ENCODE measurements at places on chromosomes 11 and 22.

DNA sequence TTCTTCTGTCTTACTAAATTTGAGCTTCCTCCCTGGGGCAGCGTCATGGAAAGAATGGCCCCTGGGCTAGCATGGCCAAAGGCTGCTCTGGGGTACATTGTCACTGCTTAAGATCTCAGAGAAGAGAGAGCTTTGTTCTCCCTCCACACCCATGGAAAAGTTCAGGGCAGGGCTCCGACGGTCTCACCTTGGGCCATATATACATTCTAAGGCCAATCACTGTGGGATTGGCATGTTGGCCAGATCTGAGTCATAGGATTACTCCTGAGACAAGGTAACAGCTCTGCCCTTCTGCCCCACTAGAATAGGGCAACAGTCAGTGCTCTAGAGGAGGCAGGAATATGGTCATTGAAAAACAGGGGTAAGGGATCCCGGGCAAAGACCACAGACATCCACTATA lies 56.2 kb downstream of the BUD13 start:
- DNase-seq: no peak

DNA sequence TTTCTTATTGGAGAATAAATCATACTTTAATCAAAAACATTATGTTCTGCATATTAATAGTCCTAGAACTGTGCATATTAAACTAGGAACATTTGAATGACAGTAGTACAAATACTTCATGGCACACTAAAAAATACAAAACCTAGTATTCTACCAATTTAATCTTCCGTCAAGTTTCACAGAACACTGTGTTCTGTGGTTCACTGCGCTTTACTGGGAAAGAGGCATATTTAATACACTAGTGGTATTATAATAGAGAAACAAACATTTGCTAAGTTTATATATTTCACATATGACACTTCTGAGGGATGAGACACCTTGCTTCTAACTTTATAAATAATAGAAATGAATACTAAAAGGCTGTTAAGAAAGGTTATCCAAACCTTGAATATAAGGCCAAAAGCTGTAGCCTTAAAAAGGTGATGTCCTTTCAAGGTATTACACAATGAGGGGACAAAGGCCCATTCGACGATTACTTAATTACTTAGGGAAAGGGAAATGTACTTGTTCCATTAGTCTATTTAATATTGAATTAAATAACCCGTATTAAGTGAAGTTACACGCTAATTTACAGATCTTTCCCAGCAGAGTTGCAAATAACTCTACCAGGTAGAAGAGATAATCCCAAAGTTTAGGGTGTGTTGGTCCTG lies 48.0 kb downstream of the NARS2 start:
- DNase-seq: no peak

DNA sequence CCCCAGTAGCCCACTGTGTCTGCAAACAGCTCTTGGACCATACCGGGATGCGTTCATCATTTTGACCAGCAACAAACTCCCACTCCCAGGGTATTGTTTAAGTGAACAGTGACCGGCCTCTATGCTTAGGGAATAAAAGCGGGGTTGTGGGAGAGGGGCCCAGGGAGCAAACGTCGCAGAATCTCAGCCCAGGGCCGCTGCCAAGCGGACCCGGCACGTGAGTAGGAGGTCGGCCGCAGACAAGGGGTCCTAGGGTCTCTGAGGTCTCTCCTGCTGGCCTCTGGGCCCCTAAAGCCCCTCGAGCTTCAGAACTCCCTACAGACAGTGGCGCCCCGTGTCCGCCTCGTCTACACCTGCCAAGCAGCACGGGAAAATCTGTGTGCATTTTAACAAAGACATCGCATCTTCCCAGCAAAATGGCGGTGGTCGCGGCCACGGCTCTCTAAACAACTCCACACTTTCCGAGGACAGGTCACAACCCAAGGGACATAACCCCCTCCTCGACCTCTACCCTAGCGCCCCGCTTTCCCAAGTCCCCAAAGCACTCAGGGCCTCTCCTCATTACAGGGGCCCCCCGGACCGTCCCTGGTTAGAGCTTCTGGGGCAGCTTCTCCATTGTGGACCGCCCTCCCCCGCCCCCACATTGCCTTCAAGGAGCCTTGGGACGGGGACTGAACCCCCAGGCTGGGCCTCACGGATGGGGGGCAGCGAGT lies 3.9 kb upstream of the GCAT start:
- DNase-seq: no peak

DNA sequence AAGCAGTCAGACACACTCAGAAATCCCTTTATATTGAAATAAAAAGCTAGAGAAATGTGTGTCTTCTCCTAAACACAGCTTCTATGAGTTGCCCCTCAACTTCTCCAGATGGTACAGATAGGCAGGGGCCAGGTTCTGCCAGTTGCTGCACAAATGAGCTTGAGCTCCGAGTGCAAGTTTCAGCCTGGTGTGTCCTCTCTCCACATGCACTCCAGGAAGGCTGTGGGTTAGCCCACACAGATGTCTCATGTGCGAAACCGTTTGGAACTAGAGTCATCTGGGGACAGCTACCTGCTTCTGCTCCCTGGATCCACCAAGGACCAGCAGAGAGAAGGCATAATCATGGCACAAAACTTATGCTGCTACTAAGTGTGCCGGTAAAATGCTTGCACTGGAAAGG lies 812.6 kb downstream of the OPCML start:
- no peak for DNase-seq

DNA sequence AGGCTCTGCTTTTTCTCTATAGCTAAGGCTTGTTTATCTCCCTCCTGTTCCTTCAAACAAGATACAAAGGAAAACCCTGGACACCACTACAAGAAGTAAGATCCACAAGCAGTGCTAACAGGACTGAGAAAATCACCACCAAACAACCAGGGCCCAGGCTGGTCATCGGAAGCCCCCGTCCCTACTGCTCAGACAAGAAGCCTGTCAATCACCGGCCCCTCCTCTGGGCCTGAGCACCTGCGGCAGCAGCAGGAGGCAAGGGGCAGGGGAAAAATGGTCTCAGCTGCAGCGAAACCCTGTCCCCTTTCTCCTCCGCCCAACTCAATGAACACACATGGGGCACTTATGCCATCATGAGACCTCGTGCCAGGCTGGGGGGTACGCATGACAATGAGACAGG lies 155.2 kb downstream of the CEP164 start:
- no peak for DNase-seq

GRCh38 chr11:2121227-2122130 lies 17.7 kb downstream of the IGF2 start:
- no peak for DNase-seq

GRCh38 chr11:34997952-34998528 lies 81.6 kb downstream of the PDHX start:
- DNase-seq: no peak

GRCh38 chr11:14643697-14644225 lies at the start of gene PDE3B:
Gene PDE3B, plus strand, starts transcription at chr11:14643804. Its CDS starts 272 bp downstream, at chr11:14644076.
- peak; percentile 76 for DNase-seq

- DNase-seq: no peak
These were observed 16.7 kb downstream of the OR4C3 start for GRCh38 chr11:48341466-48341865.

DNA sequence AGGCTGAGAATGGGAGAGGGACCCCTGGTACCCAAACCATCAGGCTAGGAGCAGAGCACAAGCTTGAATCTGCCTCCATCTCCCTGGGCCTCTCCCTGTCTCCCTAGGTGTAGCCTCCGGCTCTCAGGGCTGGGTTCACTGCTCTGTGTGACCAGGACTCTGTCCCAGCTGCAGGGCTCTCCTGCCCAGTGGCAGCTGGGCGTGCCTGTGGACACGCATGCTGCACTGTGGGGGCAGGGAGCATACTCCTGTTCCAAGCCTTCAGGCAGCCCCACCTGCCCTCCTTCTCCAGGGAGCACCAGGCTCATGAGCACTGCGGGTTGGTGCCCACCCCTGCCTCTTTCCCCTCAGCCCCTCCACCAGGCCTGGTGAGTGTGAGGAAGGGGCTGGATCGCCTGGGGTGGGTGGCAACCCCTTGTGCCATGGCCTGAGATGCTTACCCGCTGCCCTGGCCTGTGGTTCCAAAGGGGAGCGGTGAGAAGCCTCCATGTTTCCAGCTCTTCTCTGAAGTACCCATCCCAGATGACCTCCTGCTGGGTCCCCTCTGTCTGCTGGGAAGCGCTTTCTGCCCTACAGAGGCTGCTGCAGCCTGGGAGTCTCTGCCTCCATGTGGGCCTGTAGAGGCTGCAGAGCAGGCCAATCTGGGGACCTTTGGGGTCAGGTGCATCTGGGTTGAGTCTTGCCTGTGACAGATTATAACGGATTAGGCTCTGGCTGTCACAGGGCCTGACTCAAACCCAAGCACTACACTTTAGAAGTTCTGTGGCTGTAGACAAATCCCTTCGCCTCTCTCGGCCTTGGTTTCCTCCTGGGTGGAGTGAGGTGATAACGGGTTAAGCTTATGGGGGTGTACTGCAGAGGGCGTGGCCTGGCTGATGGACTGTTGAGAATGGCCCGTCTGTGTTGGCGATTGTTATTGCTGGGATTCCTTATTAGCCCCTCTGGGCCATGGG lies 43.7 kb downstream of the WNT11 start:
- no peak for DNase-seq

- DNase-seq: no peak
These were observed 109.9 kb downstream of the CSNK2A3 start for GRCh38 chr11:11243209-11243589.

GRCh38 chr11:101944923-101945322 lies 28.6 kb upstream of the ANGPTL5 start:
- DNase-seq: no peak

DNA sequence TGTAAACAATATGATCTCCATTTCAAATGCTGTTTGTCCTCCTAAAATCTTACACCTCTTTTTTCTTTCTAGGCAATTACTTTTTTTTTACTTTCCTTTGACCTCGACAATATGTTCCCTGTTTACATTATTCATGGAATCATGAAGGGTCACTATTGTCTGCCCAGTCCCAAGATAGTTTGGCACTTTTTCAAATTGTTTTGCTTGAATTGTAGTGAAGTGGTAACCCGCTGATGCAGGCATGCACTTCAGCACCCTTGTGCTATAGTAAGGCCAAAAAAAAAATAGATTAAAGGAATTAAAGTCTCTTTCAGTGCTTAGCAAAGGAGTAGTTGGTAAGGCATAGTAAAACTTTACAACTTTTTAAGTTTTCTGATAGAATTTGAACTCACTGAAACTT lies 90.9 kb downstream of the PAX6 start:
- no peak for DNase-seq

GRCh38 chr22:35726933-35727332 lies 9.3 kb downstream of the APOL5 start:
- DNase-seq: no peak

DNA sequence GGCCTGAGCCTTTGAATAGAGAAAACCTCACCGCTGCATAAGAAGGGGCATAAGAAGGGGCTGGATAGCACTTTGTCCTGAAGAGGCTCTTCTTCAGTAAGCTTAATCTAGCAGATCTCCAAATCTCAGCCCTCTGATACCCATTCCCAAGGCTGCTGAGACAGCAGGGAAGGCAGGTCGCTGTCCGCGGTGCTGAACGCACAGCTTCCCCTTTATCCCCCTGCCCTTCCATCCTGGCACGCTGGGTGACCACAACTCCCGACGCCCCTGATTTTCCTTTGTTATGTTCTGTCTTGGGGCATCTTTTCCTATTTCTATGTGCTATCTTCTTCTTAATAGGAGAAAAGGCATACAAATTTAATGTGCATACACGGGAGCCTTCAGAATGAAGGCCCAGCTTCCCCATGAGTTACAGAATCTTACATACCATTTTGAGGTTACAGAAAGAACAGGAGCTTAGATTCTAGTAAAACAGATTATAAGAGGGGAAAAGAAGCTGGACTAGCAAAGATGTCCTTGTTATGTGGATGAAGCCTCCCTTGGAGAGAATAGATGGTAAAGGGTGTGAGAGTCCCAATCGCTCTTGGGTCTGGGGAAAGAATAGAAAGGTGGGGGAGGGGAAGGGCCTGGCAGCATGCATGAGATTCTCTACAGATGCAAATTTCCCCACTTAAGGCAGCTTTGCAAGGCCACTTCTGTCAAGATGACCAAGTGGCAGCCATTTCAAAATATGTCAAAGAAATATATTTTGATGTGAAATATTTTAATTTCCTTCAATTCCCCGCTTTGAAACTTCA lies 5.7 kb upstream of the SULT4A1 start:
- peak; percentile 49 for DNase-seq

DNA sequence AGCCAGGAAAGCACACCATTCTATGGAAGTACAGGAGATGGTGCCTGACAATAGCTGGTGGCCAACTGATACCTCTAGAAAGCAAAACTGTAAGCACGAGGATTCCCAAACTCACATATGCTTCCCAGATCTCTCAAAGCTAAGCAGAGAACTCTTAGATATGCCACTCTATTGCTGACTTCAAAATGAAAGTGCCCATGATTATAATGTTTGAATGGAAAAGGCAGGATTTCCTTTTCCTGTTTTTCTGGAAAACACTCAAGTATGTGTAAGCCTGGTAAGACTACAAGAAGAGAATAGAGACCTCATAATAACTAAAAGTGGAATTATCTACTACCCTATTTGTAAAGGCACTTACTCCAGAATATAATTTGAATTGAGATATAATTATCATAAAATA lies 2.6 kb upstream of the CARD18 start:
- no peak for DNase-seq

Measured in NCI-H460 (cell line).